NCI-H748 treated with DMSO at 0.1 percent for 48 hours (cell line): ENCODE measurements at places on chromosomes 7 and 10.
A peak's percentile ranks its signal among the peaks of the same experiment; 100 is the strongest.

DNA sequence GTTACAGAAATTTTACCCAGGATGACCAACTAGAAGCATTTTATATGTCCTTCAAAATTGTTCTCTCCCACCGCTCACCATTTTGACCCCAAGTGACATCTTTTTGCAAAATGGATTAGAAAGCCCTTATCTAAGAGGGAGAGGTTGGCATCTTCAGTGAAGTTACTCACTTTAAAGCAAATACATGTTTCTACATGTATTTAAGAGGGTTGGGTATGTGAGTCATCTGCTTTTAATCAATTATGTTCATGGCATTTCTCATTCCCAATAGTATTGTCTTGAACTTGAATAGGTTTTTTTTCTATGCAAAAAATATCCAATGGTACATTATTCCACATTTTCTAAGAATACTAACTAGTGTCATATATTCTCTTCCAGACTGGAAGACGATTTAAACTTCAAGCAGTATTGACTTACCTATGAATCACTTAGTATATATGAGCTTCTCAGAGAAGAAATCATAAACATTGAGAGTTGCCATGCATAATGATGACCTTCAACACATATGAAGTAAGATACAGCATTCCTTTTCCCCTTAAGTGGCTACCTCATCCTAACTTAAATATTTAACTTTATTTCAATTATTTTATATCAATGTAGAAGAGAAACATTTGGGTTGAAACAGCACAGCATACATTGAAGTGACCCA is 132.8 kb downstream of the POLR1F start:
- no peak for DNase-seq

DNA sequence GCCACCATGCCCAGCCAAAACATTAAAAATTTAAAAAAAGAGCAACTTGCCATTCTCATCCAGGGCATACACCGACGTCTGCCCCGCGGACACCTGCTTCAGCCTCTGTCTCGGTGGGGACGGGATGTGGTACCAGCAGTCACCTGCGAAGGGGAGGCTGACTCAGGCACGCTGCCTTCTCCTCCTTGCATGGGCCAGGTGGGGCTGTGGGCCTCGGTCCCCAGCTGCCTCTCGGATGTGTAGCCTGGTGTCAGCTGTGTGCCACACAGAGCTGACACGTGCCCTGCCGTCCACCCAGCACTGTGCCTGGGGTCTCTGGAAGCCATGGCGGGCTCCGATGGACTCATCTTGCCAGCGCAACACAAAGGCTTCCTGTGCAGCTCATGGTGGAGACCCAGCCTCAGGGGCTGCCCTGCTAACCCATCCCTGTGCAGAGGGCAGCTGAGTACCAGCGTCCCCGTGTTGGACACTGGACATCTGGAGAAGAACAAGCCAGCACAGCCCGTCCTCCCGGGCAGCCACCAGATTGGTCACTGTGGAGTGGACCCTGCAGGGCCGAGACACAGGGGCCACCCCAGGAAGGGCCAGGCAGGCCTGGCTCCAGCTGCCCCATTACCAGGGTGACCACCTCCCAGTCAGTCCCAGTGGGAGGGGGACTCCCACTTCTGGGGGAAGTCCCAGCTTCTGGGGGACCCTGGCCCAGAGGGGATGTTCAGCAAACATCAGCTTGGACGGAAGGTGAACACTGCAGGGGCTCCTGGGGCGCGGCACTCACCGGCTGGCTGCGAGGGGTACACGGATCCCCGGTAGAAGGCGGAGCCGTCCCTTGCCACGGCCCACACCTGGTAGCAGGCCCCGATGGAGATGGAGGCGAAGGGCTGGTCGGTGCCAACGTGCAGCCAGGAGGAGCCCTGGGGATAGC is 10.6 kb downstream of the BHLHA15 start:
- no peak for DNase-seq

GRCh38 chr10:58854811-58855210 is 321.6 kb upstream of the PHYHIPL start:
- DNase-seq: no peak

- no peak for DNase-seq
Observed at GRCh38 chr7:117445206-117445605, 17.9 kb upstream of the ASZ1 start.

- no peak for DNase-seq
Observed at GRCh38 chr7:73715648-73716317, 3.7 kb downstream of the STX1A start.

DNA sequence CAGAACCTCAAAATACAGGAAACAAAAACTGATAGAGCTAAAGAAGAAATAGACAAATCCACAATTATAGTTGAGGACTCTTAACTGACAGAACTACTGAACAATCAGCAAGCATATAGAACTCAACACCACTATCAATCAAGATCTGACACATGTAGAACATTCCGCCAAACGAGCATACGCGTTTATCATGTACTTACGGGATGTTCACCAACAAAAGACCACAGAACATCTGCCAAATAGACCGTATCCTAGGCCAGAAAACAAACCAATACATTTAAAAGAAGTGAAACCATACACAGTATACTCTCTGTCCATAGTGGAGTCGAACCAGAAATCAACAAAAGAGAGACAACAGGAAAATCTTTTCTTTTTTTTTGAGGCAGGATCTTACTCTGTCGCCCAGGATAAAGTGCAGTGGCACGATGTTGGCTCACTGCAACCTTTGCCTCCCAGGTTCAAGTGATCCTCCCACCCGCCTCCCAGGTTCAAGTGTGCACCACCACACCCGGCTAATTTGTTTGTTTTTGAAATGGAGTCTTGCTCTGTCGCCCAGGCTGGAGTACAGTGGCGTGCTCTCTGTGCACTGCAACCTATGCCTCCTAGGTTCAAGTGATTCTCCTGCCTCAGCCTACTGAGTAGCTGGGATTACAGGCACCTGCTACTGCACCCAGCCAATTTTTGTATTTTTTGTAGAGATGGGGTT is 5.1 kb downstream of the GNA12 start:
- DNase-seq: no peak

DNA sequence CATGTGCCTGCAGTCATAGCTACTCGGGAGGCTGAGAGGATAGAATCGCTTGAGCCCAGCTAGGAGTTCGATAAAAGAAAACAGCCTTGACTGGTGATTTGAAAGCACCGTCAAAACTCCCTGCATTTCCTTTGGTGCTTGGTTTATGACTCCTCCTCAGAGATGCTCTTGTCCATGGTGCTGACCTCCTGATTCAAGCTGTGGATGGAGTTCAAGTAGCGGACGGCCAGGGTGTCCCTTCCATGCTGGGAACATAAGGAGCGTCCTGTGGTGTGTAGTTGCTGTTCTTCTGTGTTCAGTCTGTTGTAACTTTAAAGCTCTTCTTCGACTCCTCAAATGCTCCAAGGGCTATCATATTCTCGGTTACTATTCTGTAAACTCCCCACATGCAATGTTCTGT is 382.5 kb upstream of the KIAA1217 start:
- DNase-seq: no peak

DNA sequence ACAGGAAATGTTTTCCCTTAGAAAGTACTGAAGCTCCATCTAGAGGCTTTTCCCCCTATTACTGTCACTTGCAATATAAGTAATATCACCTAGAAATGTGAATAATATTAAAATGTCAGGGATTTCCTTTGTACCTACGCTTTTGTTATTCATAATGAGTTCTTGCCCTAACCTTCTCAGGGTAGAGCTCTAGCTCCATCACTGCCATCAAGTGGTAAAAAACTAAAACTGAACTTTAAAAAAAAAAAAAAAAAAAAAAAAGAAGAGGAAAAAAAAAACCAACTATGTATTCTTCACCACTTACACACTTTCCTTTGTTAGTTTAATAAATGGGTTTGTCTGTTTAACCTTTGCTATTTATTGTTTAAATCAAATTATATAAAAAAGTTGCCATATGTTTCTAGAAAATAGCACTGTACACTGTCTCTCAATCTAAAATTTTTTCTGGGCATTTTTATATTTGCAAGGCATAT is 49.9 kb downstream of the DNAJC1 start:
- peak; percentile 11 for DNase-seq

GRCh38 chr7:143884969-143885559 is 16.9 kb downstream of the TCAF1 start:
- DNase-seq: no peak

DNA sequence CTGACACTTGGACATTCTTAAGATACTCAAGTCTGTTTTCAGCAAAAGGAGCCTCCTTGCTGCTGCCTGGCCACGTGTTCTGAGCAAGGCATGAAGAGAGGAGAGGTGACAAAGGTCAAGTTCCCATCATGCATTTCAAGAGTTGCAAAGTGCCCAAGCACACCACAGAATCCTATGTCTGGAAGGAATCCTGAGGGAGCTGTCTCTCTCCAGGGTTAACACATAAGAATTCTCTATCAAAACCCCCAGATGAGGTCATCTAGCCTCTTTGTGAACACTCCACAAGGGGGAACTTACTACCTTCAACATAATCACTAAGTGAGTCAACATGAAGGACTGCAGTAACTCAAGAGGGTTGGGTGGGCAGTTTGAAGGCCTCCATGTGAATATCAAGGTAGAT is 155.5 kb downstream of the RNF216 start:
- DNase-seq: no peak

GRCh38 chr10:11451640-11452260 is 159.7 kb downstream of the USP6NL start:
- DNase-seq: no peak

GRCh38 chr7:132548489-132549078 is 27.7 kb downstream of the PLXNA4 start:
- no peak for DNase-seq

- no peak for DNase-seq
Observed at GRCh38 chr7:131279044-131279443, 48.6 kb upstream of the MKLN1 start.

DNA sequence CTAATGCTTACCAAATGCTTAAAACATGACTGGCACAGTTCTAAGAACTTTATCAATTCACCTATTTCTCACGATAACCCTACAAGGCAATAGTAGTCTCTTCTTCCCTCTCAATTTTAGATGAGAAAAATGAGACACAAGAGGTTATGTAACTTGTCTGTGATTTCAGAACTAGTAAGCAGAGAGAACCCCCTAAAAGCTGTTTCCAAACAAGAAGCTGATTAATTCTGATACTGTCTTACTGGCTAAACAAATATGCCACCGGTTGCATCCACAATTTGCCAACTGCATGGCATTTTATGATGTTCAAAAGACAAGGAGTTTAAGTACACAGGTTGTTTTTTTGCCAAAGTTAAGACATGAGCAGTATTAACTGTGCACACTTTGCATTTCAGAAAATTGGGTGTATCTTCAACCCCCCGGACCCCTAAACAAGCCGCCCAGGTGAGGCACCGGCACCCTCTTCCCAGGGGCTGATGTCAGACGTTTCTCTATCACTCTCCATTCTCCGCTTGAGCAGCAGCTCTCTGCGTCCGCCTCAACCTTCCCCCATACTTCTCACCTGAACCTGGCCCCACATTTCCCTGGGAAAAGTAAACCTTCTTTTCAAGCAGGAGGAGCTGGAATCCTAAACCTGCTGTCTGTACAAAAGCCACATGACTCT is 21.7 kb downstream of the RSU1 start:
- DNase-seq: no peak

DNA sequence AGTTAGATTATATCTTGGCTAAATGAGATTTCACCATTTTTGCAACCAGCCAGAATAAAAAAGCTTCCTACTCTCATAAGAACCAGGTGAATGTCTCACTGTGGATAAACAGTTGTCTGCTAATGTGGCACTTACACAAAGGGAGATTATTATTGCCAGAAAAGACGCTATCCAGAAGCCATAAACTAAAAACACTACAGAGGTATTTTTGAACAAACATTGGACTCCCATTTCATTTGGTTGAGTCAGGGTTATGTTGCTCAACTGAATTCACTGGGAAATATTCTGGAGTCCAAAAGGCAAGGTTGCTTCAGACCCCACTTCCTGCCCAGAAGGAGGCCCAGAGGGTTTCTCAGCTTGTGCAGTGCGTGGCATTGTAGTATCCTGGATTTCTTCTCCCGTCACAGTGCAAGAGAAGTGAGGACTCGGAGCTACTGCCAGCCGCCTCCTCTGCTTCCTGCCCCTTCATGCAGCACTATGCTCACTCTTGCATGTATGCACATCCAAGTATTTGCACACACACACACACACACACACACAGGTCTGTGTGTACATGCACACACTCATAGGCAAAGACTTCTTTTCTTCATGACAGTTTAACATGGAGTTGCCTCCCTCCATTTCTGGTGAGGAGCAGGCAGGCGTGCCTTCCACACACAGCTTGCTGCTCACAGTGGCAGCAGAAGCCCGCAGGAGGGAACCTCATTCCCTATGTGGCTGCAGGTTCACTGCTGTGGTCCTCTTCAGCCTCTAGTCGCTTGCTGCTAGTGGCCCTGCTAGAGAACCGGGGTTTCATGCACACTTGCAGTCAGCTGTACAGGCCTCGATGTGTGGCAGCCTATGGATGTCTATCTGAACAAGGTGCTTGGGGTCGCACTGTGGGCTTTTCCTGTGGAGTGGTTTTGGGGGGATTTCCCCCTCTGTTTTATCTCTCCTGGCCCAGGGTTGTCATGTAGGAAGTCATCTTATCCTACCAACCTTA is 10.1 kb downstream of the DENND10 start:
- no peak for DNase-seq

DNA sequence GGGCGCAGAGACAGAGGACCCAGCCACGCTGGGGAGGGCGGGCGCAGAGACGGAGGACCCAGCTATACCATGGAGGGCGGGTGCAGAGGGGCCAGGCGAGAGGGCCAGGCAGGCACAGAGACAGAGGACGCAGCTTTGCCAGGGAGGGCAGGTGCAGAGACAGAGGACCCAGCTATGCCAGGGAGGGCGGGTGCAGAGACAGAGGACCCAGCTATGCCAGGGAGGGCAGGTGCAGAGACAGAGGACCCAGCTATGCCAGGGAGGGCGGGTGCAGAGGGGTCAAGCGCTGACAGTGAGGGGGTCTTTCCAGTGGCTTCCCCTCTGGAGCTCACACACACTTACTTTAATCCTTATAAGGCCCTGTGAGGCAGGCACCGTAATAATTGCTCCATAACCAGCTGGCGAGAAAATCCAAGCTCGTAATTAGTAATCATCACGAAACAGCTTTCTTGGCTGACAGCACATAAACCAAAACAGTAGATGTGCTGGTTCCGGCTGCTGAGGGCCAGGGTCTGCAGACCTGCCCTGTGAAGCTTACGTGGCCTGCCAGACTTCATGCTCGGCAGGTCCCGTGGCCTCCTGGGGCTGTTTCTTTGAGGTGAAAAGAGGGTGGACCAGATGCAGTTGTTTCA is 137.2 kb downstream of the VIPR2 start:
- no peak for DNase-seq

DNA sequence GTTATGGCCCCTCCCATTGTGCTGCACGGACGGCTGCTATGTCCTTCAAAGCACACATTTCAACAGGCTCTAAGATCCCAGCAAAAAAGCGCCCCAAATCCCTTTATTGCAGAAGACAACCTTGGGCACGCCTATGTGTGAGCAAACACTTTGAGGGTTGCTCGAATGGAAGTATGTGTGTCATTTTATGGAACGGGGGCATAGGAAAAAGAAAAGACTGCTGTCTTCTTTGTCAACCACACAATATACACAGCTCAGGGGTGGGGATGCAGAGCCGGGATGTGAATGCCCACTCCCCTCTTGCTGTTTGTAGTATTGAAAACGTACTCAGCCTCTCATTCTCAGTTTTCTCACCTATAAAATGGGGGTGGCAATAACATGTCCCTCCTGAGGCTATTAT is 32.0 kb downstream of the C10orf53 start:
- no peak for DNase-seq

GRCh38 chr7:129005186-129005585 is 49.7 kb downstream of the TNPO3 start:
- no peak for DNase-seq

- DNase-seq: no peak
Observed at GRCh38 chr7:104656467-104656866, 328.1 kb downstream of the LHFPL3 start.
